Daoy (cell line): ENCODE measurements at places on chromosomes 16 and 17.

GRCh38 chr17:68509141-68510057 lies 2.8 kb upstream of the PRKAR1A start:
- no peak for DNase-seq

- DNase-seq = no peak
Measured at GRCh38 chr16:4184038-4184702, 57.7 kb downstream of the SRL start.

GRCh38 chr17:58918884-58919283 lies 163.2 kb downstream of the PPM1E start:
- no peak for DNase-seq

DNA sequence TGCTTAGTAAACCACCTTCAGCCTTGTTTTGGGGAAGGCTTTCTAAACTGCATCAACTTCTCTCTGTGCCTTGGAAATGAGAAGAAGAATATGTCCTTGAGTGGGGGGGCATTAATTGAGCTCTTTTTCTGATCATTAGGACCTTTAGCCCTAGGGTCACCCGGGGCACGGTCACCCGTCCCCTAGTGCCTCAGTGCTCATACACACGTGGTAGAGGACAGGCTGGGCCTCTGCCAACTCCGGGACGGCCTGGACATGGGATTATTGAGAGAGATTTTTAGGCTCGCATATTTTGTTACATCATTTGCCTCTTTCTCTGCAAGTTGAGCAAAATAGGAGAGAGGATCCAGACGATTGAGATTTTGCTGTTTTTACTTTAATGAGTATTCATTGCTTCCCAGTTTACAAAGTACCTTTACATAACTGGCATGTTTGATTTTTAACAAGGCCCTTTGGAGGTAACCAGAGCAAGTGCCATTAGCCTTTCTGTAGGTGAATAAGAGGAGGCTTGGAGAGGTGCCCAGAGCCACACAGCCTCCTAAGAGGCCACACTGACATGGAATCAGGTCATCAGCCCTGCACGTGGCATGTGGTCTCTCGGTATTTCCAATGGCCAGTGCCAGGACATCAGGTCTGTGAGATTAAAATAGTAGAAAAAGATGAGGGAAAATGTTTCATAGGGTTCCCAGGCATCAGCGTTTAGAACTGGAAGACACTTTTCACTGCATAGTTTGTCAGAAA lies 11.1 kb downstream of the PMM2 start:
- no peak for DNase-seq

DNA sequence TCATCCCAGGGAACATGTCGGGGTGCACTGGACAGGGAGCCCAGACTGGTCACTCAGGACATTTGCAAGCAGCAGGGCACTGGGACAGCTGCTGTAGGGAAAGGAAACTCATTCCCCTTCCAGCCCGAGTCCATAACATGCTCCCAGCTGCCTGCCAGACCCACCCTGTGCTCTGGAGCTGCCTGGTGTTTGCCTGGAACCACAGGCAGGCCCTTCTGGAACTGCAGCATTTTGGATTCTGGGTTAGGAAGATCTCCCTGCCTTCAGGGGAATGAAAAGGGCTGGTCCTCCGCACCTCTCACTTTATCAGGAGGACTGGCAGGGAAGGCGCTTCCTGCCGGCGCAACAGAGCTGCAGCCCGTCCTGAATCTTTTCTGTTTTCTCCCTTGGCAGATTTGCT lies 41.2 kb downstream of the MEAK7 start:
- DNase-seq = no peak

DNA sequence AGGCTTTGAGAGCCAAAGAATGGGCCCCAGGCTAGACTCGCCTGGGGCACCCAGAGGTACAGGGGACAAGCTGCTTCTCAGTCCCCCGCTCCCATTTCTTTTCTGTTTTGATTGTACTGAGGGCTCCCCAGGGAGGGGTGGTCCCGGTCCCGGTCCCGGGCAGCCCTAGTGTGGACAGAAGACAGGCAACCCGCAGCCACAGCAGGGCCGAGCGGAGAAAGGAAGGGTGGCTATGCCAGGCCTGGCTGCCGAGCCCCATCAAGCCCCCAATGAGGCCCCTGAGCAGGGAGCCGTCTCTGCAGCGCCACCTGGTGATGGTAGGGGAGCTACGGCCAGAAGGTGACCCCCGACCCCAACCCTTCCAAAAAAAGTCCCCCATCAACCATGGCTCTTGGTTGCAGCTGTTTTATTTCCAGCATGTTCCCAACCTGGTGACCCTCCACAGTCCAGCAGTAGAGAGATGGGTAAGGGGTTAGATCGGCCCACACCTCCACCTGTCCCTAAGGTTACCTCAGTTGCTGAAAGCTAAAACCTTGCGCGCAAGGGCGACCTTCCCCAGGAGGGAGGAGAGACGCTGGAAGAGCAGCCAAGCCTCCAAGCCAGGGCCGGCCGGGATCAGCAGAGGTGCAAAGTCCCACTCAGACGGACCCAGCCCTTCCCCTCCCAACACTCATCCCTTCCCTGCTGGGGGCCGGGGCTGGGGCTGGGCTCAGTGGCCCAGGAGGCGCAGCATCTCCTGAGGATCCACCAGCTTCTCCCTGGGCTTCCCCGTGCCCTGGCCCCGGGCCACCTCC lies 2.6 kb upstream of the GRIN2C start:
- DNase-seq = peak; percentile 81

- DNase-seq = no peak
Measured at GRCh38 chr17:14593956-14594355, 293.1 kb downstream of the HS3ST3B1 start.

GRCh38 chr17:45397796-45398195 lies 34.9 kb downstream of the ARHGAP27 start:
- no peak for DNase-seq
